ENCODE measurements at places on chromosomes 4 and X.

GRCh38 chr4:48109413-48110263 is 24.4 kb downstream of the TXK start:
- DNase-seq, result no peak

DNA sequence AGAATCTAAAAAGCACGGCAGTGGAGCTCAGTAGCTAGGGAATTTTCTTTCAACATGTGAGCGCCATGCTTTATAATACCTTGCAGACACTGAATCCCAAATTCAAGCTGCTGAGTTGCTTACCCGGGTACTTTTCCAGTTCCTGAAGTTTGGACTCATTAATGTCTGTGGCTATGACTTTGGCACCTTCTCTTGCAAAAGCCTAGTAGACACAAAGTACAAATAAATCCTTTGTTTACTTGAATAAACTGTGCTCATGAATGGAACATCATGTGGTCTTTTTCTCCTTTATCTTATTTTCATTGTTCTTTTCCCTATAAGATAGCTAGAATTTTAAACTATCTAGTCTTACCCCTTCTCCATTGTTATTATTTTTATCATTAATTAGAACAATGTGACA is 4.6 kb downstream of the BDH2 start:
- no peak for DNase-seq

DNA sequence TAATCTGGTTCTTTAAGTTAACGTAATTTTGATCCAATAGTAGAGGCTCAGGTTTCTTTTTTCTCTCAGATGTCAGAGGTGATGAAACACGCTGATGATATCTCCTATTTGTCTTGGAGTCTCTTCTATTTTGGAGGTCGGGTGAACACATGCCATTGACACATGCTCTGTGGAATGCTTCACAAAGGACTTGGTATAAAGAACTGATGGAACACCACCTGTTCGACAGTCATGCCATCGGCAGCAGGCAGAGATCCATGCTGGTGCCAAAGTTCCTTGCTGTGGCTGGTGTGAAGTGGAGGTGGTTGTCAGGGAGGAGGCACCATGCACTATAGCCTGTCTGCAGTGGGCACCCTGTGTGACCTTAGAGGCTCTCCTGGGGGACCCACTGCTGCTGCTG is 94.9 kb downstream of the ATP8A1 start:
- DNase-seq, result no peak

- no peak for DNase-seq
These were observed 803.9 kb downstream of the C4orf33 start for GRCh38 chr4:129899849-129900248.

GRCh38 chrX:108033890-108034289 is 11.0 kb upstream of the VSIG1 start:
- DNase-seq, result no peak

DNA sequence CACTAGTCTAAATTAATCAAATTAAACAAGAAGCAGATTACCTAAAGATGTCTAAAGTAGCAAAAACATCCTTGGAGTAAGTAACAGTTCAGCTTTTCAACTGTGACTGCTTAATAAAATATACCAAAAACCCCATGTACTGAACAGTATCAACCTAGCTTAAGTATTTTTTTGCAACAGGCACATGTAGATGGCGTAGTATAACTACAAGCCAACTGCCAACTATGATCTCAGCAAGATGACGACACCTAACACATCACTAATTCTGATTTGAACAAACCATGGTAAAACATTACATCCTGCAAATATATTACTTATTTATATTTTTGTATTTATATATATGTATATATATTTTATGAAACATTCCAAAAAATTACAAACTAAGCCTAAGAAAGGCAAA is 24.5 kb downstream of the DHX15 start:
- no peak for DNase-seq

GRCh38 chrX:115525486-115525885 is 35.5 kb upstream of the PLS3 start:
- DNase-seq, result no peak

DNA sequence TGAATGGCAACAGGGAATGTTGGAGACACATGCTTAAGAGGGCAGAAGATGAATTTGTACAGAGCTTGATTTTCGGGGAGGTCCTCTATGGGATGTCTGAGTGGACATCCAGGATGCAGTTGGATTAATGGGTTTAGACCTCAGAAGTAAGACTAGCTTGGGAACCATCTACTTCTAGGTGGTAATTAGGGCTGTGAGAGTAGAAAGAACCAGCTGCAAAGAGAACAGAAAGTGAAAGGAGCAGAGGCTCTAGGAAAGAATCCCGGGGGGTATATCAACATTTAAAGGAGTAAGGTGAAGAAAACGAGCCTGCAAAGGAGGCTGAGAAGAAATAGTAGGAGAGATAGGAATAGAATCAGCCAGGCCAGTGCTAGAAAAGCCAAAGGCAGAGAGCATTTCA is 29.0 kb upstream of the NKRF start:
- no peak for DNase-seq

DNA sequence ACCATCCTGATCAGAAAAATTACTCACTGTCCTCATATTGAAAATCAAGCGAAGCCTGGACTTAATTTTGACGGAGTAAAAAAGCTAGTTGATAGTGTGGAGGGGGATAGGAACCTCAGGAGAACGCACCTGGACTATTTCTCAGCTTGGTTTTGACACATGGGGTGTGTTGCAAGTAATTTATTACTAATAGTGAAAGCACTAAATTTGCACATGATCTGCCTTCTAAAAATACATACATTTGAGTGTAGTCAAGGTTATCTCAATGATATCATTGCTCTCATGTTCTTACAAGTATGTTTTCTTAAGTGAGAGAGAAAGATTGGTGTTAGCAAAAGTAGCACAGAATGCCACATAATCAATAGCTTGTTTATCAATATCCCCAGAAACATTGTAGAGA is 29.5 kb downstream of the LRIT3 start:
- DNase-seq, result no peak

GRCh38 chr4:4857001-4857808 is 2.3 kb upstream of the MSX1 start:
- DNase-seq, result no peak

DNA sequence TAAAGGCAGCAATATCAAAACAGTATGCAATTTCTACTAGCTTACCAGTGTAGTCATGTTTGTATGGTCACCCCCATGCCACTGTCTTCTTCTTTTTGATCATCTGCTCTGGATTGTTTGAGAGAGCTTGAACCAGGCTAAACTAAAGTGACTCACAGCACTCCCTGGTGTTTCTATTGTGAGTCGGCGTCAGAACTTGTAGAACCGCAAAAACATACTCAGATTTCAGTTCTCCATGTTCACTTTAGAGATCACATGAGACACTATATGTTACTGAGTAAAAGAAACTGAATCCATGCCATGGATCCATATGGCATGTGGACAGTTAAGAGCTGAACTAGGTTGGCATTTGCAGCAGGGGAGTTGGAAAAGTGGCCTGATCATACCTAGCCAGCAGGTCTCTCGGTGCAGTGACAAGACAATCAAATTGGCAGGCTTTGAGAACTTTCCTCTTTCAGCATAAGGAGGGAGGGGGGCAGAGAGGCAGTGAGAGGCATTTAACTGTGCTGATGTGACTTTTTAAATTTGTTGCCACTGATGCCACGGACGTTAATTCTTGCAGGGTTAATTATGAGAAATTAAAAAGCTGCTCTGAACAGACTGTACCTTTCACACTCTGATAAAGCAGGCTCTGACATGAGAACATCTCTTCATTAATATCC is 88.4 kb downstream of the AFF2 start:
- DNase-seq, result no peak

GRCh38 chr4:10098780-10099160 is 17.8 kb downstream of the WDR1 start:
- DNase-seq, result no peak

- no peak for DNase-seq
These were observed 940 bp upstream of the UTP3 start for GRCh38 chr4:70687392-70687791.

GRCh38 chrX:129748305-129748704 is 9.5 kb downstream of the XPNPEP2 start:
- no peak for DNase-seq
